ENCODE measurements at places on chromosomes 11 and 22.
A peak's percentile ranks its signal among the peaks of the same experiment; 100 is the strongest.

DNA sequence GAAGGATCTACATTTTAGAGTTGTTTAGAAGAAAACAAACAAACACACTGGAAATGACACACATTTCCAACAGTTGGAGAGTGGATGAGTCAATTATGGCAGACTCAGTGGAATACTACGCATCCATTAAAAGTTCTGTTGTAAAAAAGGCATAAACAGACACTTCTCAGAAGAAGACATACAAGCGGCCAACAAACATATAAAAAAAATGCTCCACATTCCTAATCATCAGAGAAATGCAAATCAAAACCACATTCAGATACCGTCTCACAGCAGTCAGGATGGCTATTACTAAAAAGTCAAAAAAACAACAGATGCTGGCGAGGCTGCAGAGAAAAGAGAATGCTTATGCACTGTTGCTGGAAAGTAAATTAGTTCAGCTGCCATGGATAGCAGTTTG lies 298.2 kb downstream of the DDX10 start:
- DNase-seq: no peak

DNA sequence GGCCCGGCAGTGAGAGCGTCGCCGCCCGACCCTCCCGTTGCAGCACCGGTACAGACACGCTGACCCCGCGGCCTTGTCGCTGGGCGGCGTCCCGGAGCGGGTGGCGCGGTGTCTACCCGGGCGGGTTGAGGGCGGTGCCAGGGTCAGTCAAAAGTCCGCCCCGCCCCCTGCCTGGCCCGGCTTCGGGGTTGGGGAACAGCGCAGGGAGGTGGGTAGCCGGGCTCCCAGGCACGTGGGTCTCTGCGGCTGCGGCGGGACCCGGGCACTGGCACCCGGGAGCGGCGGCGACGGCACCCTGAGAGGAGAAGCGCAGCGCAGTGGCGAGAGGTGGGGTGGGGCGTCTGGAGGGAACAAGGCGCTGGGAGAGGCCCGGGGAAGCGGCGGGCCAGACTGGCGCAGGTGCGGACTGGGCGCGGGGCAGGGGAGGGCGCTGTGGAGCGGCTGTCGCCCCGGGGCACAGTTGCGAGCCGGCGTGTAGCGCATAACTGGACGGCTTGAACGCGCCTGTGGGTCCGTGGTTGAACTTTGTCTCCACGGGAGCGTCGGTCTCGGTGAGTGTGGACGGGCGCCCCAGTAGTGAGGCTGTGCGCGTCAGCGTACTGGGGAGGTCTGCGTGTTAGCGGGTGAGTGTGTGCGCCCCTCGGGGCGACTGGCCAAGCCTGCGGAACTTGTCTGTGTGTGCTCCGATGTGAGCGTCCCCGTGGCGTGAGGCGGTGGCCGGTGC lies at the start of gene P2RY2:
Gene P2RY2 (plus strand): TSS at position 176 of the 724 bp plus-strand sequence. CDS start 15,879 bp downstream, outside the sequence.
- DNase-seq: no peak

DNA sequence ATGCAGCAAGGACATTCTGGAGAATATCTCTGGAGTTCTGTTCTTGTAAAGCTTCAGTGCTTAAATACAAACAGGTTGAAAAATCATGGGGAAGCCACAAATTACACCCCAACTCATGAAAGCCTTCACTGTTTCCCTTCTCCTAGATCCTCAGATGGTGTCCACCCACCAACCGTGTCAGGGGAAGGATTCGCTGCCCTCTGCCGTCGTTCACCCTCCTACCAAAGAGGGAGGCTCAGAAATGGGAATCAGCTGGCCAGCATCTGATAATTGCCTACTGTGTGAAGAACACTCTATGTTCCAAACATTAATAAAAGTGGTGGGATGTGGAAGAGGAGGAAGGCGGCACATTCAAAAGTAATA lies 7.4 kb upstream of the HEPACAM start:
- no peak for DNase-seq

DNA sequence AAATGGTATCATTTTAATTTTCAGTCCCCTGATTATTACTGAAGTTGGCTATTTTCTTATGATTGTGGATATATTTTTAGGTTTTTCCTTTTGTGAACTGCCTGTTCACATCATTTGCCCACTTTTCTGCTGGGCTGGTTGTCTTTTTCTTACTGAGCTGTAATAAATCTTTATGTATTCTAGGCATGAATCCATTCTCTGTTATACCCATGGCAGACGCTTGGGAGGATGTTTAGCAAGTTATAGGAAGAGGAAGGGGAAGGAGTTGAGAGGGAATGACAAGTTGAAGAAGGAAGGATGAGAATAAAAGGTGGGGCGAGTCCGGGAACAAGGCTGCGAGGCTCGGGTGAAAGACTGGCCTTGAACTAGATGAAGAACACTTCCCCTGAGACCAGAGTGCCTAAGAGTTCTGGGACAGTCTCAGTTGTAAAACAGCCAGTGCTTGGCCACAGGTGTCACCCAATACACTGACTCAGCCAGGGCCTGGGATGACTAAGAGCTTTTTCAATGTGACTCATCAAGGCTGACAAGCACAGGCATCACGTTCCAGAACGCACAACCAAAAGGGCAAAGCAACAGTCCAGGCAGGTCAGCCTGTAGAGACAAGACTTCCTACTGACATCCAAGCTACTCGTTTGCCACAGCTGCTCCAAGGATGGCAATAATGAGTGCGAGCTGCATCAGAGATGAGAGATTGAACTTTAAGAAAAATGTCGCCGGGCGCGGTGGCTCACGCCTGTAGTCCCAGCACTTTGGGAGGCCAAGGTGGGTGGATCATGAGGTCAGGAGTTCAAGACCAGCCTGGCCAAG lies 35.2 kb downstream of the LRFN4 start:
- peak; percentile 95 for DNase-seq

All from kidney epithelial cell (primary cell).